ENCODE measurements at places on chromosomes 12 and 14. TPM values are rescaled to one million over a fixed set of nuclear protein-coding genes. Genes with fewer than 3 reads are reported as not detected.

DNA sequence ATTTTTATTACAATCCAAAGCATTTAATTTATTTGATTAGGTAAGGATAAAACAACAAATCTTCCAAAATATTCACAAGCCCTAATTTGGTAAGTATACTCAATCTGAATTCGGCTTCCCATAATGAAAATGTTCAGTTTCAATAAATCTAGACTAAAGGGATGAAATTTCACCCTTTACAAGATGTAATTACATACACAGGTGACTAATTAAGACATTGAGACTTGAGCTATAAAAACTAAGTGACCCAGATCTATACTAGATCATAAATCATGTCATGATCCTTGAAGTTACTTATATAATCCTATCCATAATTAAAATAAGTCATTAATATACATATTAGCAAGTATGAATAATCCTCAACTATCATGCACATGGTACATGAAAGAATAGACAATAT, 36.6 kb downstream of the LRP6 start:
- H3K27me3 ChIP-seq: no peaks in the 10 kb centered on the region
- no peak overlapping the region for H3K4me3 ChIP-seq
- peaks cover 4% of the 10 kb centered on the region for H3K4me1 ChIP-seq
- no peaks in the 10 kb centered on the region for H3K36me3 ChIP-seq
- no peak overlapping the region for H3K27ac ChIP-seq

DNA sequence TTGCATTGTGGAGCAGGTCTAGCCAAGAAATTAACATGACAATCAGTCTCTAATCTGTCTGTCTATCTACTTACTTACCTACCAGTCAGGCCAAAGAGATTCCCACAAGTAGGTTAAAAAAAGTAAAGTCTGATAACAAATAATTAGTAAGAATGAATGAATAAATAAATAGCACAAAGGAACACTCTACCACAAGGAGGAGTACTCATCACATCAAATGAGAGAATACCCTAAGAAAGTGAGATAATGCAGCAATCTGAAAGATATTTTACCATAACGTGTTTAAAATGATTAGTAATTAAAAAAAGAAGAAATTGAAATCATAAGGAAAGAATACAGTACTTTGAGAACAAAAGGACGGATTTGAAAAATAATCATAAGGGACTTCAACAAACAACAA, 187.2 kb downstream of the SYNE2 start:
- H3K4me1 ChIP-seq: no peaks in the 10 kb centered on the region
- no peak for DNase-seq
- no peaks in the 10 kb centered on the region for H3K27me3 ChIP-seq
- no peaks in the 10 kb centered on the region for H3K36me3 ChIP-seq

- H3K27me3 ChIP-seq: no peaks in the 10 kb centered on the region
- no peak overlapping the region for H3K4me3 ChIP-seq
- no peak overlapping the region for H3K27ac ChIP-seq
- H3K4me1 ChIP-seq: no peaks in the 10 kb centered on the region
Measured at GRCh38 chr12:93042283-93042682, 113.2 kb upstream of the EEA1 start.

GRCh38 chr14:94344389-94344788, 21.3 kb upstream of the SERPINA6 start:
- no peaks in the 10 kb centered on the region for H3K36me3 ChIP-seq
- H3K27ac ChIP-seq: no peak overlapping the region
- H3K4me3 ChIP-seq: no peak overlapping the region
- DNase-seq: no peak

DNA sequence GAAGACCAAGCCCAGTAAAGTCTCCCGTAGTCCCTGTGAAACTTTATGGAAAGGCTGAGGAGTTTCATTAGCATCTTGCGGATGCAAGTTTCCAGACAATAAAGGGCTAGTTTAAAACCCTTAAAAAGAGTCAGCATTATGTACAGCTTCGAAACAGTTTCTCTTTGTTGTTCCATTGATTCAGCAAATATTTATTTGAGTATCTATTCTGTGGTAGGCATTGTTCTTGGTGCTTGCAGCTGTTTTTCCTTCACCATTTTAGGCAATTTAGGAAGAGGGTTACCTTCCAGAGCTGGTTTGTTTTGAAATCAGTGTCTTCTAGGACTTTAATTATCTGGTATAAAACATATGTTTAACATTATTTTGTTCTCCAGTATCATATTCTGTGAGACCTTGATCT, 1.5 kb downstream of the SLIRP start:
- H3K27me3 ChIP-seq: no peaks in the 10 kb centered on the region
- H3K4me3 ChIP-seq: no peak overlapping the region
- no peaks in the 10 kb centered on the region for H3K36me3 ChIP-seq
- no peak overlapping the region for H3K27ac ChIP-seq
- H3K4me1 ChIP-seq: peaks cover 2% of the 10 kb centered on the region
- DNase-seq: no peak

GRCh38 chr12:39623919-39624318, 4.3 kb upstream of the ABCD2 start:
- H3K36me3 ChIP-seq: no peaks in the 10 kb centered on the region
- H3K27me3 ChIP-seq: no peaks in the 10 kb centered on the region
- H3K4me3 ChIP-seq: no peak overlapping the region
- DNase-seq: no peak
- no peaks in the 10 kb centered on the region for H3K4me1 ChIP-seq

DNA sequence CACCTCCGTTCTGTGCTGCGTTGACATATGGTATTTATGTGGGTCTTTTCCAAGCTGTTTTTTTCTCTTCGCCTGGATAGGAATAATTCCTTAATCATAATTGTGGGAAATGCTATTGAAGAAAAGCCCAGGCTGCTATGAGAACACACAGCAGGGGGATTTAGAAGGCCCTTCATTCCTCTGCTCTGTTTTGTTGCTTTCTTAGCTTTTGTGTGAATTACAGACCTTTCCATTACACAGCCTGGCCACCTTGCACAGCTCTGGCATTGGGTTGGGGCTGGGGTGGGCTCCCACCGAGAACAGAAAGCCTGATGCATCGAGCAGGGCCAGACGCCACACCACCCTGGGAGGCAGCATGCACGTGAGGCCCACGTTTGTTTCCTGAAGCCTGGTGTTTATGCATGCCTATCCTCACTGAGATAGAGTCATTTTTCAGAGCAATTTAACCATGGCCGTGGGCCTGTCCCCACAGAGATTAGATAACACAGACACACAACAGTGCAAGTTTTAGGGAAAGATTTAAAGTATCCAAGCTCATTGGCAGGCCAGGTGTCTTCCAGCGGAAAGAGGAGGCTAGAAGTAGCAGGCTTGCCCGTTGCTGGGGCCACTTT, 287.6 kb upstream of the PWP1 start:
- H3K27ac ChIP-seq: no peak overlapping the region
- no peaks in the 10 kb centered on the region for H3K36me3 ChIP-seq
- H3K27me3 ChIP-seq: no peaks in the 10 kb centered on the region
- DNase-seq: no peak
- no peaks in the 10 kb centered on the region for H3K4me1 ChIP-seq
- no peak overlapping the region for H3K4me3 ChIP-seq

- no peaks in the 10 kb centered on the region for H3K4me1 ChIP-seq
- H3K4me3 ChIP-seq: no peak overlapping the region
- no peaks in the 10 kb centered on the region for H3K36me3 ChIP-seq
- H3K27ac ChIP-seq: no peak overlapping the region
- DNase-seq: no peak
- H3K27me3 ChIP-seq: no peaks in the 10 kb centered on the region
Measured at GRCh38 chr14:48527832-48528231, 852.4 kb upstream of the MDGA2 start.

GRCh38 chr12:2641207-2641606, 153.6 kb upstream of the FKBP4 start:
- H3K27me3 ChIP-seq: no peaks in the 10 kb centered on the region
- H3K4me1 ChIP-seq: no peaks in the 10 kb centered on the region
- DNase-seq: no peak
- H3K36me3 ChIP-seq: no peaks in the 10 kb centered on the region

DNA sequence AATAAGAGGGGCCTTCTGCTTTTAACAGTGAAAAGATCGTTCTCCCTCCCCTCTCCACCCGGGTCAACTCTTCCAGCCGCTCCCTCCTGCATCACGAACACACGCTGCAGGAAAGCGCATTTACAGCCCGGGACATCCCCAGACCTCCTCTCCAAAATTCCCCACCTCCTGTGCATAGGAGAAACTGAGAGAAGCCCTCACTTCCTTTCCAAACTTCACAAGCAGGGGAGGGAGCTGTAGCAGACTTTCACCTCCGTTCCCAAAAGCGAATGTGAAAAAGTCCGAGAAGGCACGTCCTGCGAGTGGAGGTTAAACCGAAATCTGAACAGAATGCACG, 513 bp downstream of the BCAT1 start:
- peak overlapping the region; percentile 51 for H3K27ac ChIP-seq
- H3K4me1 ChIP-seq: no peaks in the 10 kb centered on the region
- peak; percentile 19 for DNase-seq

- DNase-seq: no peak
- H3K27me3 ChIP-seq: no peaks in the 10 kb centered on the region
- H3K4me3 ChIP-seq: no peak overlapping the region
- H3K36me3 ChIP-seq: no peaks in the 10 kb centered on the region
Measured at GRCh38 chr14:91963465-91963864, 16.0 kb upstream of the FBLN5 start.

- H3K4me1 ChIP-seq: no peaks in the 10 kb centered on the region
- H3K36me3 ChIP-seq: no peaks in the 10 kb centered on the region
- DNase-seq: no peak
- H3K27ac ChIP-seq: no peak overlapping the region
Measured at GRCh38 chr14:105375635-105376057, 22.7 kb upstream of the TEX22 start.

GRCh38 chr12:50032854-50033581, 7.7 kb upstream of the RACGAP1 start:
- H3K27ac ChIP-seq: no peak overlapping the region
- DNase-seq: no peak
- no peak overlapping the region for H3K4me3 ChIP-seq
- H3K4me1 ChIP-seq: no peaks in the 10 kb centered on the region
- H3K36me3 ChIP-seq: no peaks in the 10 kb centered on the region

DNA sequence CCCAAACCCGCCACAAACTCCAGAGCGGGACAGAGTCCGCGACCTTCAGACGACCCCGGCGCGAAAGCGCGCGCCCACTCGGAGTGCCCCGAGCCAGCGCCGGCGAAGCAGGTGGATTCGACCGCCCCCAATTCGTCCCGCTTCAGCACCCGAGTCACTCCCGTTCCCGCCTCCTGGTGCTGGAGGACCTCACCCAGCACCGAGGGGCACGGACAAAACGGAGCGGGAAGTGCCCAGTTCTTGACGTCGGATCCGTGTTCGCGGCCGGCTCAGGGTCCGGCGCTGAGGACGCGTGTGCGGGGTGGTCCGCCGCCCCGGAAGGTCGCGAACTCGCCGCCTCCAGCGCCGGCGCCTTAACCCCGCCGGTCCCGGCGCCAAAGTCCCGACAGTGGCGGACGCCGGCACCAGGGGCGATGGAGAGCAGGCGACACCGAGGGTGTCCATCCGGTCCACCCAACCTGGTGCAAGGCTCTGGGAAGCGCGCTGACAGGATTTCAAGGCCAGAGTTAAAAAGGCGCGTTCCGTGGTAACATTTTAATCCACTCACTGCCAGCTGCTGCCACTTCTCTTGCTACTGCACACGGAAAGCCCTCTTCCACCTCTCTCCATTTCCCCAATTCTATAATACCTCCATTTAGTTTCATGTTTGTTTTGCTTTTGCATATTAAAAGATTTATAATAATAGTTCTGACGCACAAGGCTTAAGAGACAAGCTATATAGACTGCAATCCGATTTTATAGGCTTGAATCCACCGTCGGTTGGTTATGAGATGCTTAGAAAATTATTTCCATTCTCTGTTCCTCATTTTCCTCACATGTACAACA, 240.0 kb upstream of the CPNE8 start:
- H3K4me1 ChIP-seq: no peaks in the 10 kb centered on the region
- no peak overlapping the region for H3K27ac ChIP-seq
- no peak for DNase-seq
- H3K36me3 ChIP-seq: no peaks in the 10 kb centered on the region
- peak overlapping the region; percentile 29 for H3K4me3 ChIP-seq
- no peaks in the 10 kb centered on the region for H3K27me3 ChIP-seq

DNA sequence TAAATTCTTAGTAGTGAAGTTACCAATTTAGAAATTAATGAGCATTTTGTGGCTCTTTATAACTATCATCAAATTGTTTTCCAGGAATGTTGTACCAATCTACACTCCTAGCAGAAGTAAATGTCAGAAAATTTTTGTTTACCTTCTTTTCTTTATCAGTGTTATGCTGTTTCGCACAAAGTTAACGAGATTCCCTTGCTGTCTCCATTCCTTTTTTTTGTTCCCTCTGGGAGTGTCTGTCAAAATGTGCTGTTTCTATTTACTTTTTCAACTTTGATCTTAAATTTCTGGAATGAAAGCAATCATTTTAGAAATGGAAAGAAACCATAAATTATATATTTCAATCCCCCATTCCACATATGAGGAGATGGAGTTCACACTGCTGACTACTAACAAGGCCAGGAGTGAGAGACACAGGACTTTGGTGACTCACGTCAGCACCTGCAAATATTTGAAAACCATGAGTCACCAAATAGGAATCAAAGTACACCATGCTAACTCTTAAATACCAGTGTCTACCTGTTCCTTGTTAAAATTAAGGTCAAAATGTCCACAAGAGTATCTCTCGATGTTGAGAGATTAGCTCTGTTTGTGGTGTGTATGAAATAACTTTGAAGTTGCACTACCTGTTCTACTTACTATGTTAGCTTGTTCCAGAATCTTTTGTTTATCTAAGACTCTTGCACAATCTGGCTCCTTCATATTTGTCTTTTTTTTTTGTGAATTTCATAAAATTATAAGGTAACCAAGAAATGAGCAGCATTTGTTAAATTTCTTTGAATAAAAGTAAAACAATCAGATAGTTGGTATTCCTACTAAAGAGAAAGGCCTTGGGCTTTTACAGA, 106.0 kb downstream of the RMST start:
- H3K4me3 ChIP-seq: no peak overlapping the region
- no peak overlapping the region for H3K27ac ChIP-seq
- no peak for DNase-seq
- H3K4me1 ChIP-seq: no peaks in the 10 kb centered on the region
- H3K36me3 ChIP-seq: no peaks in the 10 kb centered on the region

DNA sequence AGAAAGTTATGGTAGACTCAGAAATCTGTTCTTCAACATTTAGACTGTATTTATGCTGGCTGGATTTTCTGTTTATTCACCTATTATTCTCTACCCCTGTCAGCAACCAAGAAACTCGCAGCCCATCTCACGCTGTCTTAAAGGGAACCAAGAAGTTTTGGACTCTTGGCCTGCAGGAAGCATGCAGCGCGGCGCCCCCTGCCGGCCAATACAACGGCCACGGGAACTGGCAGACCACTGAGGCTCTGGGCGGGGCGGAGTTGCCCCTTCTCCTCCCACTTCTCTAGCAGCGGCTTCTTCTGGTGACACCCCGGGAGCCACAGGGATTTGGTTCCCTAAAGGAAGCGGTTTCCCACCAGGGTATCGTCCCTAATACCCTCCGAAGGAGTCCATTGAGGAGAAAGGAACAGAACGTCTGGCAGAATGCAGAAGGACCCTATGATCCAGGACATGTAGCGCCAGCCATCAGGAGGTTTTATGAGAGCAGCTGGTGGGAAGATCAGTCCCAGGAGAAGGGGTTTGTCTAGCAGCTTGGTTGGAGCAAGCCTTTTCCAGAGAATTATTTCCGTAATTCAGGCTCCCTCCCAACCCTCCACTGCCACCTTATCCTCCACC, 21.0 kb upstream of the RNASE2 start:
- no peaks in the 10 kb centered on the region for H3K27me3 ChIP-seq
- no peaks in the 10 kb centered on the region for H3K36me3 ChIP-seq
- no peak overlapping the region for H3K4me3 ChIP-seq
- DNase-seq: no peak
- no peaks in the 10 kb centered on the region for H3K4me1 ChIP-seq

The SLC6A15 gene
- total RNA-seq: not detected

The CAMKK2 gene
- 12.1 TPM for total RNA-seq

The PPP1R3E gene
- 9.7 TPM for total RNA-seq

The FGD4 gene
- 34.6 TPM for total RNA-seq

The ADAM21 gene
- total RNA-seq: not detected
